ENCODE measurements at places on chromosomes 2 and 18.

DNA sequence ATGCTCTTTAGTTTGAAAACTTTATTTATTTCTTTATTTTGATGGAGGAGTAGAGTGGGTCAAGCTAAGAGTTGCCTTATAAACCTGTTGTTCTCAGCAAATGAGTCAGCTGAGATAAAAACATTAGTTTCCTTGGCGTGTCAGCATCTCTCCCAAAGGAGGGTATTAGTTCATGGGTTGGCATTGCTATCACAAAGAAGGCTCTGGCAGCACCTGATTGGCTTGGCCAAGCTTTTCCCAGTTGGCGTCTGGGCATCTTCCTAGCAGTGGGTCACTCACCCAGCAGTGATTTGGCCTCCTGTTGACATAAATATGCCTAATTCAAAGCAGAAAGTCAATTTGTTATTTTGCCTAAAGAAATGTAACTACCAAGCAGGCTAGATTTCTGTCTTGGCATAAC is 200.7 kb upstream of the TNP1 start:
- no peak for DNase-seq

DNA sequence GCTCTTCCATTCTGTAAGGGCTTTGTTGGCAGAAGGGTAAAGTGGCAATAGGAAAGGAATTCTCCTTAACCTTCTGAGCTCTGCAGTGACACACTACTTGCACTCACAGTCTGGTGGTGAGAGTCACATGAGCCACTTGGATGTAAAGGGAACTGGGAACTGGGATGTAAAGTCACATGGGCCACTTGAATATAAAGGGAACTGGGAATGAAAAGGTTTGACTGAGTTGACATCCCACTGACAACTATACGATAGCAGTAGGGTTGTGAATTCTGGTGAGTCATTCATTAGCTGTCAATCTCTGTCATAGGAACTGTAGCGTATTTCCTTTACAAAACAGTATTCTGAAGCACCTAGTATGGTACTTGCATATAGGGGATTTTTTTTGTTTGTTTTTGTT is 5.5 kb downstream of the RPE start:
- DNase-seq = no peak

- DNase-seq = no peak
These were observed 41.0 kb upstream of the ACTR3 start for GRCh38 chr2:113848758-113849415.

DNA sequence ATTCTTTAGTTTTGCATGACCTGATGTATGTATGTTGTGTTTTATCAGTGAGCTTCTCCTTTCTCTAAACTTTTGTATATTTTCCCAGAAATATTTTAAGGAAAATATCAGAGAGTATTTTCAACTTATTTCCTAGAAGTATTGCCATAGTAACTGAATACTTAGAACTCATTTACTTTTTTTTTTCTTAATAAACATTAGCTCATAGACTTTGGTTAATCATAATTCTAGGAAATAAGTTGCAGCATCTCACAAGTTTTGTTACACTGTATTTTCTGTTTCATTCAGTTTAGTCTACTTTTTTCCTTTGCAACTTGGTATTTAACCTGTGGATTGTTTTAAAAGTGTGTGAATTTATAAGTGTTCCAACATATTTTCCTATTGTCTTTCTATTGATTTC is 27.5 kb downstream of the SMCHD1 start:
- no peak for DNase-seq

DNA sequence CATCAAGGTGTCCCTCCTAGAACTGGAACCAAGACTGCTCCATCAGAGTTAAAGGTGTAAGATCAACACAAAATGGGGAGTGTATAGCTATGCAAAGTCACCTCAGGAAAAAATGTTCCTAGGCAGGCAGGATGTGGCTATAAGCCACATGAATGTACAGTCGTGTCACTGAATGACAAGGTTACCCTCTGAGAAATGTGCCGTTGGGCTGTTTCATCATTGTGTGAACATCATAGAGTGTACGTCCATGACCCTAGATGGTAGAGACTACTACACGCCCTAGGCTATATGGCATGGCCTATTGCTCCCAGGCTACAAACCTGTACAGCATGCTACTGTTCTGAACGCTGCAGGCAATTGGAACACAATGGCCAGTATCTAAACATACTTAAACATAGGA is 24.5 kb downstream of the TYMS start:
- DNase-seq = no peak

DNA sequence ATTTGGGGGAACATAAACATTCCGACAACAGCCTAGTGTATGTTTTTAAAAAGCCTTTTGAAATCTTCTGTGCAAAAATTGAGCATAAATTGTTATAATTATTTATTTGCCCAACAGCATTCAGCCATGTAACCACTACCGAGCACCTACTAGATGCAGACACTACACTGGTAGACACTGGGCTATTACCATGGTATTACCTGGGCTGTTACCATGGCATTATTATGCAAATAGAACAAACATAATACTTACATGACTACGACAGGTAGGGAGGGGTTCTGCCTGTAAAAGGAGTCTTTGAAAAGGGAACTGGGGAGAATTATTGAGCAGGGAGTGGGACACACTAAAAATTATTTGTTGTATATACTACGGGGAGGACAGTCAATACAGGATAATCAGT is 116.4 kb downstream of the MREG start:
- DNase-seq = no peak

GRCh38 chr2:42602876-42603219 is 34.4 kb downstream of the MTA3 start:
- no peak for DNase-seq

DNA sequence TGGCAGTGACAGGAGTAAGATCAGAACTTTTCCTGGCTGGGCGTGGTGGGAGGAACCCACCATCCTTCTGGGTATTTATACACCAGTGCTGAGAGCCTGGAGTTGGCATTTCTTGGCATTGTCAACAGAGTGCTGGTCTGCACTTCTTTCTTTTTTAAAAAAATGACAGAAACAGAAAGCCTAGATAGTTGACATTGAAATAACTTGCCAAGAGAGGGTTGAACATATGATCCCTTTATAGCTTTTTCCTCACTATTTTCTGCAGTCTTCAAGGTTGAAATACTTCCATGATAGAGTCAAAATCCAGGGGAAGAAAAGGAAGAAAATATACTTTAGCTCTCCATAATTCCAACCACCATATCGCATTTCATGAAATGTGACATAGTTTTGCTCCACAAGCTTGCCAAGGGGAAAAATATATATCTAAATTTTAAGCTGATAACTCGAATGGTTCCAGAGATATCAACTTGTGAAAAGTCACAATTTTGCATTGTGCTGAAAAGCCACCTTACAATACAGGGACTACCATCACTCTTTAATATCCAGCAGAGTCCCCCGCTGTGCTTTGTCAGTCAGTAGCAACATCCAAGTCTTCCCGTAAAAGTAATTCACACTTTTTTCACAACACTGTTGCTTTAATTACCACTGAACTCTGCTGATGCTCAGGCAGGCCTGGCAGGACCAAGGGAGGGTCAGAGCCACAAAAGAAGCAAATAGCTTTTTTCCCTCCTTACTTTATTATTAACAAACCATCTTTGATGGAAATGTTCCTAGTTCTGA is 764.9 kb upstream of the FANCL start:
- DNase-seq = no peak

DNA sequence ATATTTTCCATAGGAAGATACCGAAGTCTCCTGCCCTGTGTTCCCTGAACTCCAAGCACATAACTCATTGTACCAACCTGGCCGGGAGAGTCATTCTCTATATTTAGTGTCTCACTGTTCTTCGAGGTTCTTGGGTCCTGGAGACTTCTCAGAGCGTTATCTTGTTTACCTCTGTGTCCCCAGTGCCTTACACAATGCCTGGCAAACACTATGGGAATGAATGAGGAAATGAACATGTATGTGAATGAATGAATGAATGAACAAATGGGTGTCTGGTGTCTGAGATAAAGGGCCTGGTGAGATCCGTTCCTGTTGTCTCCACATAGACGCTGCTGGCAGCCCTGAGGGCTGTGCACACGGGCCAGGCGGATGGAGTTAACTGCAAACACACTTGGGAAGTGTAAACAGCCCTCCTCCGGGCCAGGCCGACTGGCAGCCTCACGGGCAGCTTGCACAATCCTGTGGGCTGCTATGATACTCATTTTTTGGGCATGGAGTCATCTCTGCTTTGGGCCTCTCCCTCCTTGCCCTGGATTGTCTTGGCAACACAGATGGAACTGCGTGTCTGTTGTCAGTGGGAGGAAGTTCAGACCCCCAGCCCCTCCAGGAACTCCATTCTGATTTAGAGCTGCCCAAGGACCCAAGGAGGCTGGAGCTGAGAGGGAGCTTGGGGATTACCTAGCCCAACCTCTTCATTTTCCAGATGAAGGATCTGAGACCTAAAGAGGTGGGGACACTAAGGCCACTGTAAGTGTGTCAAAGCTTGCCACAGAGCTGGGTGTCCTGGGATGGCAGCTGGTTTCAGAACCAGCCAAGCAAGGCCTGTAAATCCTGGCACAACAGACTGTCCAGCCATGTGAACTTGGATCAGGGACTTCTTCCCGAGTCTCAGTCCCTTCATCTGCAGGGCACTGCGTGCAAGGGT is 124.4 kb downstream of the INHBB start:
- DNase-seq = no peak

- DNase-seq = no peak
These were observed 22.8 kb downstream of the ADRA2B start for GRCh38 chr2:96093528-96093927.

GRCh38 chr2:167686691-167687090 is 560.7 kb downstream of the STK39 start:
- DNase-seq = no peak

DNA sequence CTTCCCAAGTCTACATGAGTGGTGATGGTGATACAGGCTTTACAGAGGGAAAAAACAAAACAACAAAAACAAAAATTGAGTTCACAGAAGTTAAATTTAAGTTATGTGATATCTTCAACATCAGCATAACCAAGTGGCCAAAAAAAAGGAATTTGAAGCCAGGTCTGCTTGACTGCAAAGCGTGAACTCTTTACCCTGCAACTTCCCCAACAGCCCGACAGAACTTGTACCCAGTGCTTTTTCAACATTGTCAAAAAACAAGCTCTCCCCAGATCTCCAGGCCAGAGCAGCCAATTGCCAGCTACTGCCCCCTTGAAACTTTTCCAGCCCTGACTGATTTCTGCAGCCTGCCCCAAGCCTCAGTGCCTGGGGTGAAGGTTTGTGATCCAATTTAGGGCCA is 76.7 kb downstream of the RNF144A start:
- no peak for DNase-seq

DNA sequence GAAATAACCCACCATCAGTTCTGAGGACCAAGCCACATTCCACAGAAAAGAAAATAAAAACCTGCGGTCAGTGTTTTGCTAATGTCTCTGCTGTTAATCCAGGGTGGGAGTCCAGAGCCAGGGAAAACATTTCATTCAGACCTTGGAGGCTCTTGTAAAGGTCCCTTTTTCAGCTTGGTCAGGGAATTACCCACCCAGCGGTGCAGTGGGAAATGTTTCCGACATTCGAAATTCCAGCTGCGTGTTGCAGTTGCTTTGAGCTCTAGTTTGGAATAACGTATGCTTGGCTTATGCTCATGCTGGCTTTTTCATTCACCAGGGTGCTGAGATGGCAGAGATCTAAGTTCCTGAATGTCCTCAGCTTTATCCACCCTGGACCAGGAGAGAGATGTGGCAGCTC is 219.1 kb downstream of the TRIB2 start:
- no peak for DNase-seq

DNA sequence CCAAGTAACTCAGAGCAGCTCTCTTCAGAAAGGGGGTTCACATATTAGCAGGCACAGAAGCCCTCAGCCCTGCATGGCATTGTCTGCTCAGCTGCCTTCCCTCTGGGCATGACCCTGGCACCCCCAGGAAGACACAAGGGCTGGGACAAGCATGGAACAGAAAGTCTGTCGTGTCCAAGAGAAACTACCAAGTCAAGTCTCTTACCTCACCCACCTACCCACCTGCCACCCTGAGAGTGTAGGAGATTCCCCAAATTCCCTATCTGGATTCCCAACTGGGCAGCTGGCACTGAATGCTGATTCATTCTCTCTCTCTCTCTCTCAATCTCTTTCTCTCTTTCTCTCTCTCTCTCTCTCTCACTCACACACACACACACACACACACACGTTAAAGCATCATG is 21.6 kb downstream of the SMAD7 start:
- no peak for DNase-seq

DNA sequence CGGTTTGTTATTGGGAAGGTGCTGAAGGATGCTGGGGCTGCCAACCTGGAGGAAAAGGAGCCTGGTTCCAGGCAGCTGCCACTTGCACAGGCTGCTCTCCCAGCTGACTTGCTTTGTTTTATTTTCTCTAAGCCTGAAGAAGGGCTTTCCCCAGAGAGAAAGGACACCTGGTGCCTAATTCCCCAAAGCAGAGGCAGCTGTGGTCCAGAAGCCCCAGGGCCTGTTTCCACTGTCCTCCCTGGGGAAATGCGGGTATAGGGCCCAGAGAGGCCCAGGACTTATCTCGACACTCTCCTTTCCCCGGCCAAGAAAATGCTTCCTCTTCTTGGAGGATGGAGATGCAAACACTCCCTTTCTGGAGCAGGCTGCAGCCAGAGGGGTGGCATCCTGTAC is 30.1 kb downstream of the INO80C start:
- no peak for DNase-seq

- no peak for DNase-seq
These were observed 94.7 kb upstream of the FAM136A start for GRCh38 chr2:70396612-70397011.

GRCh38 chr2:108215794-108216211 is 24.0 kb upstream of the SULT1C3 start:
- DNase-seq = no peak

- DNase-seq = no peak
These were observed 11.6 kb downstream of the CD28 start for GRCh38 chr2:203718087-203718486.

- DNase-seq = peak; percentile 56
These were observed at the start of gene ADGRF3 for GRCh38 chr2:26346454-26347053. TSS of gene ADGRF3 (minus strand) at chr2:26346789. CDS start at chr2:26346234, 555 bp downstream.

GRCh38 chr2:118106926-118107325 is 18.7 kb downstream of the INSIG2 start:
- DNase-seq = no peak

- DNase-seq = no peak
These were observed 107.6 kb upstream of the FZD7 start for GRCh38 chr2:201926067-201926466.

GRCh38 chr2:238077292-238077691 is 16.5 kb downstream of the SCLY start:
- DNase-seq = no peak

DNA sequence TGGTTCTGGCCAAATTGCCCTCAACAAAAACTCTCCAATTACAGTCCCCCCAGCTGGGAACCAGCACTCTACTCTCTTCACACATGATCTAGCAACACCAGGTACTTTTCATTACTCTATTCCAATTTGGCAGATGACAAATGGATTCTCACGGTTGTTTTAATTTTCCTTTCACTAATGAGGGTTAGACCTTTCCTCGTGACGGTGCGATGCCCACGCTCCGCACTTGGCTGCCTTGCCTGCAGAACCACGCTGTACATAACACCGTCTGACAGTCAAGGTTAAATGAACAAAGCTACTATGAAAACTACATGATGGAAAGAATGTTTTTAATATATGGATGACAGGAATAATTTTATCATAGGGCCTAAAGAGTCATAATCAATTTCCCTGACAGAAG is 141.5 kb downstream of the FBXO15 start:
- no peak for DNase-seq

Data from NCI-H1694 (cell line).